ENCODE measurements at places on chromosomes 16 and 17.
A peak's percentile ranks its signal among the peaks of the same experiment; 100 is the strongest.

- DNase-seq = no peak
Observed at GRCh38 chr16:23694644-23695373, 16.1 kb downstream of the PLK1 start.

- DNase-seq = no peak
Observed at GRCh38 chr17:34141590-34141989, 113.5 kb upstream of the CCL2 start.

DNA sequence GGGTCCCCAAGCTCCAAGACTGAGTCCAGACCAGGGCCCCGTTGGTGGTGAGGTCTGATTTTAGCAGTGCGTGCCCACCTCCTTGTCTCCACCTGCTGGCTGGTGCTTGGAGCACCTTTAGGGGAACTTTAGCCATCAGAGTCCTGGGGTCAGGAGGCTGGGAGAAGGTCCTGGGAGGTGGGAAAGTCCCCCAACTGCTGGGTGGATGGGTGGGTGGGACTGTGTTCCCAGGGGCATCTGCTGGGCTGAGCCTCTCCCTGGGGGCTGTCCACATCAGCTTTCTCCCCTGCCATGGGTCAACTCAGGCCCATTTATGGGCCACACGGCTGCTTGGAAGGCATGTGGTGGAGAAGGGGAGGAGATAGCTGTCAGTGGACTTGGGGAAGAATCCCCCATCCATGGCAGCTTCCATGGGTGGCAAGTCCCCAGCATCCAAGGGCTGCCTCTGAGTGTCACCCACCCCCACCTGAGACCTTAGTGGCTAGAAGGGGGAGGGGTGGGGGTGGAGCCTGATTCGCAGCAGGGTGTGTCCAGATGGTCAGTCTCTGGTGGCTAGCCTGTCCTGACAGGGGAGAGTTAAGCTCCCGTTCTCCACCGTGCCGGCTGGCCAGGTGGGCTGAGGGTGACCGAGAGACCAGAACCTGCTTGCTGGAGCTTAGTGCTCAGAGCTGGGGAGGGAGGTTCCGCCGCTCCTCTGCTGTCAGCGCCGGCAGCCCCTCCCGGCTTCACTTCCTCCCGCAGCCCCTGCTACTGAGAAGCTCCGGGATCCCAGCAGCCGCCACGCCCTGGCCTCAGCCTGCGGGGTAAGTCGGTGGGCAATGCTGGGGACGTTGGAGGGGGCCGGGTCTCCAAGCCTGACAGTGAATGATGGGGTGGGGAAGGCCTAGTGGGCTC lies at the start of gene TRPV2:
TSS of gene TRPV2 (plus strand) at position 541 of the 894 bp plus-strand sequence. CDS start 2,098 bp downstream, outside the sequence.
- DNase-seq = no peak

DNA sequence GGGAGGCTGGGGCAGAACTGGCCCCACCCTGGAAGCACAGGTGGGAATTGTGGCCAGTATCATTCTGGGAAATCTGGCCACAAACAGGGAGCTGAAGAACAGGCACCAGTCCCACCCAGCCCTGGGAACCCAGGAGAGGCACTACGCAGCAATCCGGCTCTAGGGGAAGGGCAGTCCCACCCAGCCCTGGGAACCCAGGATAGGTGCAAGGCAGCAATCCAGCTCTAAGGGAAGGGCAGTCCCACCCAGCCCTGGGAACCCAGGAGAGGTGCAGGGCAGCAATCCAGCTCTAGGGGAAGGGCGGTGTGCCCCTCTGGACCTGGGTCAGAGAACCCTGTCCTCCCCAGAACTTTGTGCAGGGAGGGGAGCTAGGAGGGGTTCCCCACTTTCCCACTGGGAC lies 7.1 kb downstream of the DRC3 start:
- no peak for DNase-seq

DNA sequence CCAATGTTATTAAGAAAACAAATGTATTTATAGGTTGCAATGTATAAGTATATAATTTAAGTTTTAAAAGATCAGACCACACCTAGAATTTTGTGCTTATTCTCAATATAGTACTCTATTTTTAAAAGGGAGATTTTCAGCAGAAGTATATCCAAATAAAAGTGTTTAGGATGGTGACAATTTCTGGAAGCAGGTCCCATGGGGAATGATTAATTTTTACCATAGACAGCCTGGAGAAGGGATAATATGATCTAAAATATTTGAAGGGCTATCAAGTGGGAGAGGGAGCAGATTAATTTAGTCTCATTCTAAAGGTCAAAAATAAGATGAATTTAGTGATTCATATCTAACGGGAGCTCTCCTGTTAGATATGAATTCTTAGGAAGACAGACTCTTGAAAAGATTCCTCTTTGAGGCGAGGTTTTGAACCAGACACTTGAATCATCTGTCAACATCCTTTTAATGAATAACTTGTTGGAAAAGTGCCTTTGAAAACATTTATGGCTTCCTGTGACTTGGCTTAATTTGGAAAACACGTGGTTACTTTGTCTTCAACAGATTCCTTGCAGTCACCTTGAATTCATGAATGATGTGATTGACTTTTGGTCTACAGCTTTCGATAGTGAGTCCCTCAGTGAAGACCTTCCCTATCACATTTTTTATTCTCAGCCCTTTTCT lies 29.3 kb upstream of the SMIM36 start:
- DNase-seq = no peak

GRCh38 chr17:50154604-50155003 lies 4.1 kb upstream of the PPP1R9B start:
- no peak for DNase-seq

GRCh38 chr16:84941921-84942320 lies 69.4 kb downstream of the ZDHHC7 start:
- DNase-seq = no peak

GRCh38 chr17:18381953-18382245 lies 4.3 kb downstream of the EVPLL start:
- no peak for DNase-seq

- peak; percentile 71 for DNase-seq
Observed at GRCh38 chr16:81478876-81479511, 34.4 kb downstream of the CMIP start.

- DNase-seq = no peak
Observed at GRCh38 chr16:4051591-4051990, 64.7 kb downstream of the ADCY9 start.
